Globus pallidus (tissue), 1 donor: ENCODE measurements at places on chromosomes 7 and 10.

DNA sequence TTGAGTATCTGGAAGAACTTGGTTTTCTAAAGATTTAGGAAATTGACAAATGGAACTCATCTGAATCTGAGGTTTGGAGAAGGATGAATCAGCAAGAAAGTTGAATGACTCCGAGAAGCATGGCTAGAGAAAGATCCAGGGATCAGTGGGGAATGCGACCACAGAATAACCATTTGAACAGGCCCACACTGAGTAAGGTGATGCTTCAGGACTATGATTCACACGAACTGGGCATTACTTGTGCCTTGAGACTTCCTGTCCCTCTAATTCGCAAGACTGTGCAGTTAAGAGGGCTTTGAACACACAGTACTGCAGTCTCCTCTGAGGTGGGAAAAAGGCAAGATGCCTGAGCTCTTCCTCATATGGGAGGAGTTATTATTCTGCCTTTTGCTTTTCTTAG, 395.5 kb upstream of the POM121L12 start:
- no peak for DNase-seq

DNA sequence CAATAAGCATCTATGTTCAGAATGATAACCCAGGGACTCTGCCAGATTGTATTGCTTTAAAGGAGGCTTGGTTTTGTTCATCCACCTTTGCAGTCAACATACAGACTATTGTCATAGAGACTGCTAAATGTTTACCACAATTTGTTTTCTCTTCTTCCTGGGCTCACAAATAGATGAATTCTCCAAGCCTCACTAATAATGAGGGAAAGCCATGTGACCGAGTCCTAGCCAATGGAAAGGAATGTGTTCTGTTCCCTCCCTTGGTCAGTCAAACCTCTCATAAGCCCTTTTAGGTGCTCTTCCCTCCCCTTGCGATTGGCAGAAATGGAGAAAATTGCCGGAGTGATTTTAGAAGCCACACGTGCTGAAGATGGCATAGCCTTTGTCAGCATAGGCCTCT, 136.9 kb downstream of the RTKN2 start:
- DNase-seq, result no peak

DNA sequence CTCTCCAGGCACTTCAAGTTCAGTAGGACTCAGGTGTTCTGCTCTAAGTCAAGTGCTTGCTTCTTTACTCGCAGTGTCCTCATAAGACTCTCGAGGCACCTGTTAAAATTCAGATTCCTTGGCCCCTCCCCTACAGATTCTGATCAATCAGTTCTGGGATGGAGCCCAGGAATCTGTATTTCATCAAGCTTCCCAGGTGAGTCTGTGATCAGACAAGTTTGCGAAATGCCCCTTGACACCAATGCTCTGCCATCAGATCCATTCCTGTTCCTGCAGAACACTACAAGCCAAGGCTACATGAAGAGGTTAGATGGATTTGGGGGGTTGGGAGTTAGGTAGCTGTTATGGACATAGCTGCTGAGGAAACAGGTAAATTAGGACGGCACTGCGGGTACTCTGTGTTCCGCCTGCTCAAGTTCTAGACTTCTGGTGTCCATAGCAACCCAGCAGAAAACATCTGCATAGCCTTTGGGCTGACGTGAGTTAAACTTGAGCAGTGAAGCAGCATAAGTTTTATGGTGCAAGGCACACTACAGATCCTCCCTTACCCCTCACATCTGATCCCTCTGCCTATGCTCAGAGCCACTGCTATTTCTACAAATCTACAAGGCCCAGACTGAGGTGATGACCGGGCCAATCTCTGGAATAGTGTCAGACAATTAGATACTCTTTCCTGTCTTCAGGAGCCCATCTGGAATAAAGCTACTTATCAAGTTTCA, 6.8 kb upstream of the NCOA4 start:
- no peak for DNase-seq

GRCh38 chr7:2191016-2191415, 41.7 kb downstream of the MAD1L1 start:
- DNase-seq, result no peak

DNA sequence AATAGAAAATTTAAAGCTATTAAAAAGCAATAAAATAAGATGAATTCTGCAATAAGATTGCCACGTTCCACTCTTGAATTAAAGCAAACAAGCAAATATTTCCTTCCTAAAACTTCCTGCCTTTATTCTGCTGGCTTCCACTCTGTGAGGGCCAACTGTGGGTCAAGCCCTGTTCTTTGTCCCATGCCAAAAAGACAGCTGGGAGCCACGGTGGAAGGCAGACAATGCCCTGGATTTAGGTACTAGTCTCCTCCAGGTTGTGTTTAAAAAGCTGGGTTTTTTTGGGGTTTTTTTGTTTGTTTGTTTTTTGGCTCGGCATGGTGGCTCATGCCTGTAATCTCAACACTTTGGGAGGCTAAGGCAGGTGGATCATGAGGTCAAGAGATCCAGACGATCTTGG, 39.1 kb downstream of the LRRTM3 start:
- no peak for DNase-seq

GRCh38 chr7:15043931-15044330, 141.4 kb upstream of the DGKB start:
- no peak for DNase-seq

GRCh38 chr10:10830293-10830986, 187.2 kb upstream of the CELF2 start:
- DNase-seq, result no peak

GRCh38 chr10:121159670-121160069, 308.5 kb downstream of the WDR11 start:
- DNase-seq, result no peak

GRCh38 chr7:1123715-1124114, 35.8 kb downstream of the GPER1 start:
- peak; percentile 74 for DNase-seq

DNA sequence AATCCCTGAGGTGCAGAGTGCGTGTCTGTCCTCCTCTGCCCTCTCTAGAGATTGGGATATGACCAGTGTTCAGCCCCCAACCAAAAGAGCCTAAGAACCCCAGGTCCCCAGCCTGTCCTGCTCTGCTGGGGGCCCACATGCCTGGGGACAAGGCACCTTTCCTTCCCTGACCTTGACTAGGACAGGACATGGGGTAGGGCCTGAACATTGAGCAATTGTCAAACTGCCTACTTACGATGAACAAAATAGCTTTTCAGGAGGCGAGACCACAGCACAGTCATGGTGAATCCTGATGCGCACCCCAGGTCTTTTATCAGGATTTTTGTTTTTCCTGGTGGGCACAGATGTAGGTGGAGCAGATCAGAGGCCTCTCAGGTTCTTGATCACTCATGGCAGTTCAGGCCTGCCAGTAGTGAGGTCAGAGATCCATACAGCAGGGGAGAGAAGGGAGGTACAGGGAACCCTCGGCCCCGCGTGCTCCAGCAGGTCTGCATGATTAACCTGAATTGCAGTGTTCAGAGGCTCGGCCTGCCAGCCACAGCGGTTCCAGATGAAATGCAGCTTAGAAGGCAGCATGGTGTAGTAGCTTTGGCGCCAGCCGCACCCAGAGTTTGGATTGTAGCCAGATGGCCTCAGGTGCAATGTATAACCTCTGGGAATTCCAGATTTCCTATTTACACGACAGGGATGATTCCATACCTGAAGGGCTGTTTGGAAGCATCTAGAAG, 191.3 kb downstream of the CUX1 start:
- no peak for DNase-seq

GRCh38 chr7:25437308-25437707, 209.0 kb upstream of the NPVF start:
- DNase-seq, result no peak

DNA sequence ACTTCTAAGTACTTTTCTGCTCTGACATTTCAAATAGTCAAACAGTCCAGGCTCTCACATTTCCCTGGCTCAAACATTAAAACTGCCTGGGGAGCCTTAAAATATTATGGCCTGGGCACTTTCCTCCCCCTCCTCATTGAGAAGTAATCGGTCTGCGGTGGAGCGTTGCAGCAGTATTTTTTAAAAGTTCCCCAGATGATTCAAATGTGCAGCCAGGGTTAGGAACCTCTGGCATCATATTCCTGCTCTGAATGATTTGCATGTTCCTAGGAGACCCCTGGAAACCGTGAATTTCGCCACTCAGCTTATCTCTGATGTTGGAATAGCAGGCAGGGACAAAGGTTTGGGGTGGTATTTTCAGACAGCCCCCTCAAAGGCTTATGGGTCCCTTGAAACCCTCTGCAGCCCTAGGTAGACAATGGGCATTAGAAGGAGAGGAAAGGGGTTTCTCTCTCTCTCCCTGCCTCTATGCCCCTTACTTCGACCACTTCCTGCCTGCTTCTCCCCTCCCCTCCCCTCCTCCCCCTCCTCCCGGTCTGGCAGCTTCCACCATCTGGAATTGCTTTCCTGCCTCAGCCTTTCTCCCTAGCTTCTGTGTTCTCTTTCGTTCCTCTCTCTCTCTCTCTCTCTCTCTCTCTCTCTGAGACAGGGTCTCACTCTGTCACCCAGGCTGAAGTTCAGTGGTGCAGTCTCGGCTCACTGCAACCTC, 622.2 kb downstream of the GALNT17 start:
- DNase-seq, result no peak

DNA sequence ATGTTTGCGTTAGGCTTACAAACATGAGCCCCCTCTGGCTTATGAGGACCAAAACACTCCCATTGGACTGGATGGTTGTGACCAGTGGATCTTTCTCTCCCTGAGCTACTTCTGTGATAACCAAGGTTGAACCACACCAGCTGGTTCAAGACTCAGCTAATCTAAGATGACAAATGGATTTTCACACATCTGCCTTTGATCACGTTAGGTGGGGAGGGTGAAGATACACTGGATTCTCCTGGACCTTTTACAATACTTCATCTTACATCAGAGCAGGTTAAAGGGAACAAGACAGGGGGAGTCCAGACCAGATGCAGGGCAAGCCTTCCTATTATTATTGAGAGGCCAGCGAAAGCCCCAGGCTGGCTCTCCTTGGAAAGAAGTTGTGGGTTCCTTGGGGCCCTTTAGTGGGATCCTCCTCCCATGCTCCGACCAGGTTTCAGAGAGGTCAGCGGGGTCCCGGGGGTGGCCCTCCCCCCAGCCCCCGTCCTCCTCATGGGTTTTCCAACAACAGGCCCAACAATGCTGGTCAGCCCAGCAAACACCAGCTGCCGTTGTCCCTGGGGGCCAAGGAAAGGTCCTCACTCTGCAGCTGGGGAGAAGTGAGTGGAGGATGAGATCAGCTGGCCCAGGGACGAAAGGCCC, 2.8 kb downstream of the GFRA1 start:
- DNase-seq, result no peak

- no peak for DNase-seq
Measured at GRCh38 chr7:120703585-120704240, 154.2 kb downstream of the TSPAN12 start.

GRCh38 chr10:13960603-13961002, 370.1 kb downstream of the FRMD4A start:
- DNase-seq, result no peak

DNA sequence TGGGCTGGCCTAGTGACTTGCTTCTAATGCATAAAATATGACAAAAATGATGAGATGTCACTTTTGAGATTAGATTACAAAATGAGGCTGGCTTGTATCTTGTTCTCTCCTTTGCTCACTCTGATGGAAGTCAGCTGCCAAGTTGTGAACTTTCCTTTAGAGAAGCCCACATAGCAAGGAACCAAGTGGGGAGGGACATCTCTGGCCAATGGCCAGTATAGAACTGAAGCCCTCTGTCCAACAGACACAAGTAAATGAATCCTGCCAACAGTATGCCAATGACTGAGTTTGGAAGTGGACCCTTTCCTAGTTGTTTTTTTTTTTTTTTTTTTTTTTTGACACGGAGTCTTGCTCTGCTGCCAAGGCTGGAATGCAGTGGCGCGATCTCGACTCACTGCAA, 3.3 kb downstream of the ZC3HC1 start:
- DNase-seq, result peak; percentile 13

GRCh38 chr7:148391591-148391990, 199.0 kb upstream of the C7orf33 start:
- no peak for DNase-seq

DNA sequence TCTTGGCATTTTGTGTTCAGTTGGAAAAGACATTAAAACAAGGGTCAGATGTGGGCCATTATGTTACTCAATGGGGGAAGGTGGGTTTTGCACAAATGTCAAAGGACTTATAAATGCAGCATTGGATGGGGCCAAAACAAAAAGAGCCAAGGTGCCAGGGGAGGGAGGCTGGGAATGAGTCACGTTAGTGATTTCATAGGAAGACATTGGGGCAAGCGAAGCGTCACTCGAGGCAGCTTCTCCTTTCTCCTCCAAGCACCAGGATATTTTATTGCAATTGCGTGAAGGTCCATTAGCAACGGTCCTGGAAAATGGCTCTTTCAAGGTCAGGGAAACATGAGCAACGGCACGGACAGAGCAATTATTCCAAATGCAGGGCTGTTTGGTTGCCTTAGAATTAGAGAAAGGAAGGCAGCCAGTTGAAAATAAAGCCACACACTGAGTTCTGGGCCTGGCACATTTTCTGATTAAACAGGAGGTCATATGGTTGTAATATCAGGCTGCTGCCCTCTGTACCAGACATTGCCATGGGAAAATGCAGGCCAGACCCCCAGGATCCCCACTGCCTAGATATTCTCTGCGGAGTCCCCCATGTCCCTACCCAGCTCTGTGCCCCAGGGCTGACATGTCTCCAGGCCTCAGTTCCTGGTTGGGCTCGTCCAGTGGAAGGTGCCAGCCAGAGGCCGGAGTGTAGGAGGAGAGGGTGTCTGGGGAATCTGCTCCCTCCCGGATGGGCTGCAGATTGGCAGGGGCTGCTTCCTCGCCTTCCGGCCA, 63.3 kb upstream of the NANOS1 start:
- DNase-seq, result peak; percentile 13

DNA sequence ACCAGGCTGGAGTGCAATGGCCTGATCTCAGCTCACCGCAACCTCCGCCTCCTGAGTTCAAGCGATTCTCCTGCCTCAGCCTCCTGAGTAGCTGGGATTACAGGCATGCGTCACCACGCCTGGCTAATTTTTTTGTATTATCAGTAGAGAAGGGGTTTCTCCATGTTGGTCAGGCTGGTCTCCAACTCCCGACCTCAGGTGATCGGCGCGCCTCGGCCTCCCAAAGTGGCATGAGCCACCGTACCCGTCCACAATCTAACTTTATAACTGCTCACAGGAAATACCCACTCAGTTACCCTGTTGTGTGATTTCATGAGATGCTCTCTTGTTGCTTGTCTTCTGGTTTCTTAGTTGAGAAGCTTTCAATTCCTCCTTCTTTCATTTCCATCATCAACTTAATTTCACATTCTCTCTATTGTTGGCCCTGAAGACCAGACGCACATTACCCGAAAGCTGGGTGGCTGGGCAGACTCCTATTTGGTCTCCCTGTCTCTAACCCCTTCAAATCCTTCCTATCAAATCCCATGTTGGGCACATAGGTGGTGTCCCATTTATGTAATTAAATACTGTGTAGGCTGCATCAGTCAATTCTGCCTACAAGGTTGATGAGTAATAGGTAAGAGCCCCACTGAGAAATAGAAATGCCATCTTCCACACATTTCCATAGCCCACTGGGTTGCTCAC, 1.1 kb upstream of the GSTO2 start:
- DNase-seq, result no peak

GRCh38 chr10:516764-517163, 172.7 kb downstream of the DIP2C start:
- DNase-seq, result no peak

DNA sequence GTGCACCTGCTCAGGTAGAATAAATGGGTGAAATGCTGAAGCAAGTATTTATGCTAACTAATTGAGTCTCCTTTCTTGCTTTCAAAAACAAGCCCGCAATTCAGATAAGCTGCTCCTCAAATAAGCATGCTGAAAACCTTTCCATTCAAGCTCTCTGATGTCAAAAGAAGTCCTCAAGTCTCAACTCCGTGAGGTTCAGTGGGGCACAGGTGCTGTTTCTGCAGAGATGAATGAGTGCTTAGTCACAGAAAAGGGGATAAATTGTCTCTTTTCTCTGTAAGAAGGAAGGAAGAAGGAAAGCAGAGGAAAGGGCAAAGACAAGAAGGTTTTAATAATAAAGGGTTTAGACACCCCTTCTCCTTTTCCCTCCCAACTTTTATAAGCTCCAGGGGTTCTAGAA, 229.8 kb upstream of the NPY start:
- DNase-seq, result no peak
